Stimulated activated CD4-positive, alpha-beta T cell treated with anti-CD3 and anti-CD28 coated beads, Interleukin-2, amount 100 ng/mL, for 48 hours (primary cell): ENCODE measurements at places on chromosomes 5 and 9.

GRCh38 chr5:172860520-172861443 lies 26.7 kb downstream of the ERGIC1 start:
- no peak for DNase-seq

- DNase-seq: no peak
Measured at GRCh38 chr5:179271428-179271734, 73.9 kb downstream of the ADAMTS2 start.

DNA sequence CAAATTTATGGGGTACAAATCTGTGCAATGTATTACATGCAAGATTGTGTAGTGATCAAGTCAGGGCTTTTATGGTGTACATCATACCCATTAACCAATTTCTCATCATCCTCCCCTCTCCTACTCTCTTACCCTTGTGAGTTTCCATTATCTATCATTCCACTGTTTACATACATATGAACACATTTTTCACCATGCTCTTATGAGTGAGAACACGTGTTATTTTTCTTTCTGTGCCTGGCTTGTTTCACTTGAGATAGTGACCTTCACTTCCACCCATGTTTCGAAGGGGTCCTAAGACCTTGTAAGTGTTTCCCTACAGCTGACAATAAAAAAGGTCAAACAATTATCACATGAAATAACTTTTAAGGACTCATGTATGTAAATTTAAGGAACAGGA lies 281.7 kb upstream of the CD180 start:
- no peak for DNase-seq

DNA sequence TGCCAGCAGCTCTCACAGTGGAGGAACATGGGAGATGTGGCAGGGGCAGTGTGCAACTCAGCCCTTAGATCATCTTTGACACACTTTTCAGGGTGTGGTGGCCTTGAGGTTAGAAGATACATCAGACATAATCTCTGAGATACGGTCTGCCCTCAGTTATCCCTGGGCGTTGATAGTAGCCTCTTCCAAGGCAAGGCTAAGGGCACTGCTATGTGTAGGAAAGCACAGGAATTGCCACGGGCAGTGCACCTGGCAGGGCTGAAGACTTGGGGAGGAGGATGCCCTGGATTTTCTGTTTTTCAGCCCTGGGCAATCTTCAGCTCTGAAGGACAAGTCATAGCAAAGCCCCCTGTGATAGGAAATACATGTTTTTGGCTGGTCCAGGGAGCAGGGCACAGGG lies 206.7 kb downstream of the GOLPH3 start:
- DNase-seq: no peak

DNA sequence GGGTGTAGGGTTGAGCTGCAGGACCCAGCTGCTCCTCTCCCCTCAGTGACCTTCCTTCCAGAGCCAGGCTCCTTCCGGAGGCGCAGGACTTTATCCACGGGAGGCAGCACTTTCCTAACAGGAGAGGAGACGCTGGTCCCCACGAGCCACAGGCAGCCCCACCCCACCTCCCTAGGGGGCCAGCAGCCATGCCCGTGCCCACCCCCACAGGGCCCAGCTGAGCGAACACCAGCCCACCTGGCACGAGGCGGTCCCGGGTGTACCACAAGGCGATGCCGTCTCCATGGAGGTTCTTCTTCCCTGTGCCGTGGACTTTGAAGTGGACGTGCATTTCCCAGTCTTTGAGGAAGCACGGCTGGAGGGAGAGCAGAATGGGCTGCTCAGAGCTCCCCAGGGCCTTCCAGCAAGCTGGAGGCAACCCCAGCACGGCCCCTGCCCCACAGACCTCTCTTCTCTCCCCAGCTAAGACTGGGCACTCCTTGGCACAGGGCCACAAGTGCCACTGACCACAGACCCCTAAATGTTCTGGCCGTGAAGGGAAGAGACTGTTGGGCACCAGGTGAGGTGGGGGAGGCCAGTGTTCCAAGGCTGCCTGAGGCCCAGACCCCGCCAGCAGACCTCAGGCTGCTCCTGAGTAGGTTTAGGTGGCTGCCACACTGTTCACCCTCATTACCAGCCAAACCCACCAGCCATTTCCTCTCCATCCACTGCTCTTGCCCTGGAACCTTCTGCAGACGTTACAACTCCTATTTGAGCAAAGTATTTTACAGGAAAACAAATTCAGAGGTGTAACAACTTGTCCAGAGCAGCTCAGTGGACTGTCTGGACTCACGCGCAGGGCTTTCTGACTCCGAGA lies 13.0 kb downstream of the LMAN2 start:
- no peak for DNase-seq

- no peak for DNase-seq
Measured at GRCh38 chr9:129138476-129139232, 27.4 kb downstream of the PTPA start.

DNA sequence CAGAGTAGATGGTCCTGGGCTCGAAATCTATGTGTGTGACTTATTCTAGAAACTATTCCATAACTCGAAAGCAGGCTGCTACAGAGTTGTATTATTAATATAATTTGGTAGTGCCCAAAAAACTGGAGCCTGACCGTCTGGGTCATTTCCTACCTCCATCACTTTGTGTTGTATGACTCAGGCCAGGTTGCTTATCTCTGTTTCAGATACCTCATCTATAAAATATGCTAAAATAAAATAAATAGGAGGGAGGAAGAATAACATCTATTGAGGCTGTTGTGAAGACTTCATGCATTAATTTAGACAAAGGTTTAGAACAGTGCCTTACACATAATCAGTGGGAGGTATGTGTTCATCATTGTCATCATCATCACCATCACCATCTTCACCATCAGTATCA lies 57.7 kb downstream of the PDE4D start:
- no peak for DNase-seq

DNA sequence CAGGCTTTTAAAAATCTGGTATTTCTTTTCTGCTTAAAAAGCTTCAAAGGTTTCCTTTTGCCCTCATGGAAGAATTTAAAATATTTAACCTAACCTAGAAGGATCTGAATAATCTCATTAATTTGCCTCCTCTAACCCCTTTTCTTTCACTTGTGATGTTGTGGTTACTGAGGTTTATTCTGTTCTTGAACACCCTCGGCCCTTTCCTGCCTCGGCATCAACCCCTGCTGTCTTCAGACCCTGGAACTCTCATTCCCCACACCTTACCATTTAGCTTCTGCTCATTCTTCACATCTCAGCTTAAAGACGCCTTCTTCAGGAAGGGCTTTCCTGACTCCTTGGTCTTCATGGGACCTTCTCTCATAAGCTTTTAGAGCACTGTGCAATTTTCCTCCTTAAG lies 131.4 kb upstream of the MAN2A1 start:
- DNase-seq: no peak

GRCh38 chr5:142015781-142016533 lies 3.1 kb upstream of the GNPDA1 start:
- no peak for DNase-seq

GRCh38 chr9:33125461-33125860 lies 41.7 kb downstream of the B4GALT1 start:
- no peak for DNase-seq

- DNase-seq: no peak
Measured at GRCh38 chr9:130627896-130628792, 36.2 kb upstream of the PRDM12 start.

DNA sequence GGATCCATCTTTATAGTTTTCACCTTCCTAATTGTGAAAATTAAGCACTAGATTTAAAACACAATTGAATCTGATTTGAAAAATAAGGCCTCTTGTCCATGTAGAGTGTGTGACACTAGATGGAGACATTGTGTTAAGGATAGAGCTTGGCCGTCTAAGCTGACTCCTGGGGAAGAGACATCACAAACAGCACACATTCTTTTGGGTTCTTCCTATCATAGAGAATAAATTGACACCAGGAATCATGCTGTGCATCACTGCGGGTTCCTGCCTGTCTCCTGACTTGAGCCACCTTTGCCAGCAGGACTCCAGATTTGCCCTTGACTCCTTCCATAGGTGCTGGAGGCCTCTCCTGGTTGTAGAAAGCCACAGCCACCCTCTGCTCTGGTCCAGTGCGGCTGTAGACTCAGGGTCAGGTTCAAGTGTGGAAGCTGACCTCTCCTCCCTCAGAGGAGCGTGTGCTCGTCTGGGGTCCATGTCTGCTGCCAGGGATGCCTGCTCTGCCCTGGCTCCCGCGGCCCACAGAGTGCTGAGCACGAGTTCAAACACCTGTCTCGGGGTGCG lies 11.2 kb downstream of the ROPN1L start:
- no peak for DNase-seq

DNA sequence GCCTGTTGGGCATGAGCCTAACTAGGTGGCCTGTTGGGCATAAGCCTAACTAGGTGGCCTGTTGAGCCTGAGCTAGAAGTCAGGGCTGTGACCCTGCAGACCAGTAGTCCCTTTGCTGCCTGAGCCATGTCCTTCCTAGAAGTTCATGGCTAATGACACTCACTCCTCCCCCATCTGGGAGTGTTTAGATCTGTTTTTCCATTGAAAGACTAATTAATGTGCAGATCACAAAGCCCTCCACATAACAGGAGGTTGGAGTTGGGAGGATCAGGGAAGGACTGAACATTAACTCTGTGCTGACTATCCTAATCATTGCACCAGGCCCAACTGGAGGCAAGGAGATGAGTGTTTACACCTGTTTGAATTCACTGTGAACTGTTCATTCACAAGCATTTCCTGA lies 27.6 kb downstream of the SLC25A48 start:
- no peak for DNase-seq

DNA sequence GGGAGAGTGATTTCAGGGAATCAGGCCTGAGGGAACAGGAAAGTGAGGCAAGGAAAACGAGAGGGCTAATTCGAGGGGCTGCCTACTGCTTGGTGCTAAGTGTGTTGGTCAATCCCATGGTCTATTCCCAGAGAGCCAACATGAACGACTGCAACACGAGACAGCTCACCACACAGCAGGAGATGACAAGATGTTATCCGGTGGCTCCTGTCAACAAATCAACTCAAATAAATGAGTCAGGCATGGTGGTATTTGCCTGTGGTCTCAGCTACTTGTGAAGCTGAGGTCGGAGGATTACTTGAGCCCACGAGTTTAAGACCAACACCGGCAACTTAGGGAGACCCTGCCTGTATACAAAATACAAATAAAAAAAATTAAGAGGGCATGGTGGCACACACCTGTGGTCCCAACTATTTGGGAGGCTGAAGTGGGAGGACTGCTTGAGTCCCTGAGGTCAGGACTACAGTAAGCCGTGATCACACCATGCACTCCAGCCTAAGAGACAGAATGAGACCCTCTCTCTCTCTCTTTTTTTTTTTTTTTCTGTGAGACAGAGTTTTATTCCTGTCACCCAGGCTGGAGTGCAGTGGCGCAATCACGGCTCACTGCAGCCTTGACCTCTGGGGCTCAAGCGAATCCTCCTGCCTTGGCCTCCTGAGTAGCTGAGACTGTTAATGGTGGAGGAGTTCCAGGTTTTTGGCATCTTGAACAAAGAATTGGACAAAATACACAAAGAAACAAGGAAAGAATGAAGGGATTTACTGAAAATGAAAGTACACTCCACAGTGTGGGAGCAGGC lies 9.0 kb upstream of the FAF2 start:
- DNase-seq: no peak

GRCh38 chr9:111632695-111633388 lies 1.7 kb downstream of the DNAJC25 start:
- no peak for DNase-seq

DNA sequence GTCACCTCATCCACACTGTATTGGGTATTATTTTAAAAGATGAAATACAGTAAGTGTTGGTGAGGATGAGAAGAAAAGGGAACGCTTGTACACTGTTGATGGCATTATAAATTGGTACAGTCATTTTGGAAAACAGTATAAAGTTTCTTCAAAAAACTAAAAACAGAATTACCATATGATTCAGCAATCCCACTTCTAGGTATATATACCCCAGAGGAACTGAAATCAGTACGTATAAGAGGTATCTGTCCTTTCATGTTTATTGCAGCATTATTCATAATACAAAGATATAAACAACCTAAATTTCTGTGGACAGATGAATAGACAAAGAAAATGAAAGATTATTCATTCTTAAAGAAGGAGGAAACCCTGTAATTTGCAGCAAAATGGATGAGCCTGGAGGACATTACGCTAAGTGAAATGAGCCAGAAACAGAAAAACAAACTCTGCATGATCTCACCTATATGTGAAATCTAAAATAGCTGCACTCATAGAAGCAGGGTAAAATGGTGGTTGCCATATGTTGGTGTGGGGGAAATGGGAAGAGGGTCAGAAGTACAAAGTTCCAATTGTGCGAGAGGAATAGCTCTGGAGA lies 191.6 kb downstream of the TRIM36 start:
- DNase-seq: no peak

GRCh38 chr9:6150483-6150882 lies 65.1 kb upstream of the IL33 start:
- DNase-seq: no peak

DNA sequence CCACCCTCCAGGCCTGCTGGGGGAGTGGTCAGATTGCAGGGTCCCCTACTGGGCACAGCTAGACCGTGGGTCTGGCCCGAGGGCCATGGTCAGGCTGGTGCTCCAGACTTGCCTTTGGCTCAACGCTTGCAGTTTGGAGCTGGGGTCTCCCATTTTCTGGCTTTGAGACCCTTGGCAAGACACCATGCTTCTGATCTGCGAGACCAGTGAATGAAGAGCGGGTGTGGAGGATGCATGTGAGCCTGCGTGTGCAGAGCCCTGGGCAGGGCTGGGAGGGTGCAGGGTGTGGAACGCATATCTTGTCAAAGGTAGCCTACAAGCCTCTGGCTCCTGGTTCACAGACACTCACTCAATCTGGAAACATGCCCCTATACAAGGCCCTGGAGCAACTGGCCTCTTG lies 6.1 kb upstream of the MRNIP start:
- DNase-seq: no peak

- DNase-seq: no peak
Measured at GRCh38 chr5:112637343-112637742, 100.3 kb upstream of the APC start.

- no peak for DNase-seq
Measured at GRCh38 chr5:173670791-173671120, 54.3 kb upstream of the BOD1 start.

GRCh38 chr5:172952034-172952511 lies 7.2 kb upstream of the RPL26L1 start:
- no peak for DNase-seq

- DNase-seq: no peak
Measured at GRCh38 chr5:56088967-56089829, 94.4 kb upstream of the IL6ST start.

GRCh38 chr5:172758077-172758833 lies 12.7 kb downstream of the DUSP1 start:
- DNase-seq: no peak

DNA sequence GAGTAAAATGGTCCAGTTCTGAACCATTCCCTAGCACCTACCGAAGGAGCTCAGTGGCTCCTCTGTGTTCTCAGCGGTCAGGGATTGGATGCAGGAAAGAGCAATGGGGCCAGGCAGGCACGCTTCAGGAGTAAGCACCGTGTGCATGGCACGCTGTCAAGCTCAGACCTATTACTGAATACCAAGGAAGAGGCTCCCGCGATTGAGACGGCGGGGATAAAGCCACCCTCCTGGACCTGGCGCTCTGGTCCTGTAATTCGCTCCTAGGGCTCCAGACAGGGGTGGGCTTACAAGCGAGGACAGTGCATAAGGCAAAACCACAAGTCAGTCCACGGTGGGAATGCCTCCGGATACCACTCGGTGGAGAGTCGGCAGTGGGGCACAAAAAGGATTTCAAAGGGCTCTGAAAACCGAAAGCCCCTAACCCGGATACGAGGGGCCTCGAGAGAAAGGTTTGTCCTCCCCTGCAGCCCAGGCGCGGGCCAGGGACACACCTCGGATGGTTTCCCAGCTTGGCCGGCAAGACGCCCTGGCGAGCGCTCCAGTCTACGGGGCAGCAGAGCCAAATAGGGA lies 988 bp downstream of the OXCT1 start:
- DNase-seq: no peak

GRCh38 chr5:134004626-134005416 lies at the start of gene VDAC1:
TSS of gene VDAC1 (minus strand) at chr5:134004975. CDS start at chr5:133993012, 11,963 bp downstream.
- peak; percentile 71 for DNase-seq

- no peak for DNase-seq
Measured at GRCh38 chr5:39566891-39567290, 142.1 kb upstream of the DAB2 start.
